ENCODE measurements at places on chromosomes 7 and 10.

DNA sequence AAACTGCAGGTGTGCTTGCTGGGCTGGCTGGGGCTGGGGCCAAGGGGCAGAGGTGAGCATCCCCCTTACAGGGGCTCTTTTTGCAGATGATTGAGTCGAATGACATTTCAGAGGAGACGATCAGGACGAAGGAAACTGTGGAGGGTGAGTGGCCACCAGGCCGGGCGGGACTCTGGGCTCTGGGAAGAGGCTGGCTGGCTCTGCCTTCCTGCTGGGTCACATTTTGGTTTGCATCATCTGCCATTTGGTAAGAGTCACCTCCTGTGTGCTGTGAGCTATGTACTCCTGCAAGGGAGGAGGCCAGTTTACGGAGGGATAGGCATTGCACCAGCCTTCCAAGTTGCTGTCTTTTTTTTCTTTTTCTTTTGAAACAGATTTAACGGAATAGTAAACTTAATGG lies 73.0 kb upstream of the GTF2IRD1 start:
- no peak for DNase-seq

- DNase-seq: no peak
Measured at GRCh38 chr10:96374639-96374984, 15.8 kb upstream of the OPALIN start.

- peak; percentile 58 for DNase-seq
Measured at GRCh38 chr10:109894516-109894915, 28.8 kb downstream of the XPNPEP1 start.

GRCh38 chr10:108673741-108674140 lies 1249.6 kb downstream of the XPNPEP1 start:
- DNase-seq: no peak

GRCh38 chr7:50677638-50677996 lies 105.1 kb downstream of the GRB10 start:
- DNase-seq: no peak

DNA sequence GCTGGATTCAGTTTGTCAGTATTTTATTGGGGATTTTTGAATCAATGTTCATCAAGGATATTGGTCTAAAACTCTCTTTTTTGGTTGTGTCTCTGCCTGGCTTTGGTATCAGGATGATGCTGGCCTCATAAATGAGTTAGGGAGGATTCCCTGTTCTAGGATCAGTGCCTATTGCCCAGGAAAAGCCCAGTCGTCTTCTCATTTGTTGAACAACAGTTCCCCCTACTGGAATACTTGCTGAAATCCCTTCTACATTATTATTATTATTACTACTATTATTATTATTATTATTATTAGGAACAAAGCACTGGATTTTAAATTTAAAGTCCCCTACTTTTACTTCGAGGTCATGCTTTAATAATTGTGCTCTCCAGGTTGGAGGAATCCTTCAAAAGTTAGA lies 528.9 kb downstream of the MAGI2 start:
- DNase-seq: no peak

DNA sequence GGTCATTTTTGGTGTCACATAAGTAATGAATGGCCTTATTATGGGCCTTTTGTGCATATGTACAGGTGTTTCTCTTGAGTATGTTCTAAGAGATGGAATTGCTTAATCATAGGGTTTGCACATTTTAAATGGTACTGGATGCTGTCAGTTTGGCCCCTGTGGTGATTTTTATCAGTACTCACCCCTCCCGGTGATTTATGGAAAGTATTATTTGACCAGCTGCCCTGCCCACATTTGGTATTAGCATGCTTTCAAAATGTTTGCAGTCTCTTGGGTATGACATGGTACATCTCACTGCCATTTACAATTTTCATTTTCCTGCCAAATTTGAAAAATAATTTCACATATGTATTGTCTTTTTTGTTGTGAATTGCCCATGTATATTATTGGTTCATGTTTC lies 427.7 kb downstream of the LRMDA start:
- no peak for DNase-seq

DNA sequence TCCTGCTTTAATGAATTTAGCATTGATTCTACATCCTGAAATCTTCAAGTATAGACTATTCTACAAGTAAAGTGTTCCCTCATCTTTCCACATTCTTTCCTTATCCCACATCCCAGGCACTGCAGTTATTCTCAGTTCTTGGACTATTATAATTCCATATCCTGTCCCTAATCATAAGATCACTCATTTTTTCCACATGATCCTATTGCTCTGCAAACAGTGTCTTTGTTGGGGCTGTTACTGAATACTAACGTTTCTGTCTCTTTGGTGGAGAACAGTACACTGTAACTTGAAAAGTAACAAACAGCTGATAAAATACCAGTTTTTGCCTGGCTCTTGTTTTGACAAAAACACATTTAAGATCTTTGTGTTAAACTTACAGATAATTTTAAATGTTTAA lies 769.9 kb downstream of the MAGI2 start:
- DNase-seq: no peak

GRCh38 chr7:28410628-28411531 lies 1.4 kb upstream of the CREB5 start:
- DNase-seq: no peak

DNA sequence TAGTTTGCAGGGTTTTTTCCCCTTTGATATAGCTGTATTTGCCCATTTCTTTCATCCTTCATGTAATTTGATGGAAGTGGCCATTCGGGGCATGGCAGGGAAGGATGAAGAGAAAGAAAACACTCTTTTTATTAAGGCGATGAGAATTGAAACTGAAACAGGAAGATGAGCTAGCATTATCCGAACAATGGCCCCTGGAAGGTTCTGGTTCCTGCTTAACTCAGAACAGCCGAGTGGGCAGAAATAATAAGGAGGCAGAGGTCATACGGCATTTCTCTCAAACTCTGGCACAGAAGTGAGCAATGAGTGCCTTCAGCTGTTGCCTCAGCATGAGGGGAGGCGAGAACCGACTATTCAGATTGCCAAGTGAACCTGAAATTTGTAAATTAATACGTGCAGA lies 113.2 kb upstream of the MYO3A start:
- DNase-seq: no peak

- no peak for DNase-seq
Measured at GRCh38 chr10:17075533-17076359, 53.9 kb downstream of the CUBN start.

GRCh38 chr7:26376175-26376917 lies 84.7 kb downstream of the SNX10 start:
- peak; percentile 61 for DNase-seq

DNA sequence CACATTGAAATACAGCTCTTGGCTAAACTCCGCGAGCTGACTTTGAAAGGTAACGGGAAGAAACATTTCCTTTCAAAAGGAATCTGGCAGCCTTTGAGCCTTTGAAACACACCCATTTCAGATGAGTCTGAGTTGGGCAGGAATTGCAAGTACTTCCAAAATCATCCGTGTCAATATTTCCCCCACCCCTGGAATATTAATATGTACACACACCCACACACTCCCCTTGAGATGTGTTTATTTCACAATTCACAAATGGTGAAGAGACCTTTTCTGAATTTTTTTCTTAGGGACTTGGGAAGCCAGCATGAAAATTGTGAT lies 438.7 kb upstream of the NRP1 start:
- DNase-seq: no peak

GRCh38 chr7:1105189-1105588 lies 17.3 kb downstream of the GPER1 start:
- DNase-seq: no peak

DNA sequence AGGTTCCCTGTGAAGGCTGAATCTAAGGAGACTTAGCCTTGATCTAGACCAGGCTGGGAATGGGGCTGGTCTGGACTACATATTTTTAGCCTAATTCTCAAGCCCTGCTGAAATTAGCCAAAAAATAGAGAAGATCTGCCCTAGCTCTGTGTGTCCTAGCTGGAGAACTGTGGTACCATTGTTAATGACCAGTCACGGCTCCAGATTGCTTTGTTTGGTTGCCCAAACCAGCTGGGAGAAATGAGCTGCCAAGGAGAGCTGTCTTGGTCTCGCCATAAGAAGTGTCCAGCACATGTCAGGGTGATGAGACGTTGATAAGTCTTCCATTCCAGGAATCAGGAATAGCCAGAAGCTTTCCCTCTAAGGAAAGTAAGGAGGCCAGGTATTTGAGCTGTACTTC lies 20.7 kb downstream of the GBX1 start:
- no peak for DNase-seq

DNA sequence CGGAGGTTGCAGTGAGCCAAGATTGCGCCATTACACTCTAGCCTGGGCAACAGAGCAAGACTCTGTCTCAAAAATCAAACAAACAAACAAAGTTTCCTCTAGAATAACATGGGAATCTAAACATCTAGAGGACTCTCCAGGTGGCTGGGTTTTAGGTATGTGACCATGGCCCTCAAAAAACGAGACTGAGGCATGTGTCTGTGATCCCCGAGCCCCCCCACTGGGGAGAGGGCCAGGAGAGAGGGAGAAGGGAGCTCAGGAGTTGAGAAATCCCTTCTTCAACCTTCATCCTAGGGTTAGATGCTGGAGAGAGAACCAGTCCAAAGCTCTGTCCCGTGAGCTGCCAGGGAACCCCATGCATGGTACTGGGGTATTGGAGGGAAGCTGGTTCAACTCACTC lies 188.0 kb upstream of the LYZL2 start:
- DNase-seq: no peak

DNA sequence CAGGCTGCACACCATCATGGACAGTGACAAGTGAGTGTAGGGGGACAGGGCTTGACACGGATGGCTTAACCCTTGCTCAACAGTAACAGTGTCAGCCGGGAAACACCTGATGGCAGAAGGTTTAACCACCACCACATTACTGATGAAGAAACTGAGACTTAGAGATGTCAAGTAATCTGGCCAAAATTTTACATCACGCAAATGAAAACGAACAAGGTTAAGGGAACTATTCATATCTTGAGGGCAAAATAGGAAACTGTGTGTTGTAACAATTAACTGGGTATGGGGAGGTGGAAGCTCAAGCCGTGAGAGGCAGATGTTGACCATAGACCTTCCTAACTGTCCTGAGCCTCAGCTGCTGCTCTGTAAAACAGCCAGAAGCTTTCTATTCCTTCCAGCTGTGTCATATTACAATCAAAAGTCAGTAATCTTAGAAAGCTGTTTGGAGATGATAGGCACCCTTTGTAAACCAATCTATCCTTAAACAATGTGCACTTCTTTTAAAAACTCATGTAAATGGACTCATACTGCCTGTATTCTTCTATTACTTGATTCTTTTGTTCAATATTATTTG lies 68.4 kb downstream of the ABCC2 start:
- DNase-seq: no peak

- no peak for DNase-seq
Measured at GRCh38 chr10:70494536-70494935, 16.0 kb downstream of the PALD1 start.

- DNase-seq: no peak
Measured at GRCh38 chr7:17934612-17935240, 5.6 kb downstream of the SNX13 start.

DNA sequence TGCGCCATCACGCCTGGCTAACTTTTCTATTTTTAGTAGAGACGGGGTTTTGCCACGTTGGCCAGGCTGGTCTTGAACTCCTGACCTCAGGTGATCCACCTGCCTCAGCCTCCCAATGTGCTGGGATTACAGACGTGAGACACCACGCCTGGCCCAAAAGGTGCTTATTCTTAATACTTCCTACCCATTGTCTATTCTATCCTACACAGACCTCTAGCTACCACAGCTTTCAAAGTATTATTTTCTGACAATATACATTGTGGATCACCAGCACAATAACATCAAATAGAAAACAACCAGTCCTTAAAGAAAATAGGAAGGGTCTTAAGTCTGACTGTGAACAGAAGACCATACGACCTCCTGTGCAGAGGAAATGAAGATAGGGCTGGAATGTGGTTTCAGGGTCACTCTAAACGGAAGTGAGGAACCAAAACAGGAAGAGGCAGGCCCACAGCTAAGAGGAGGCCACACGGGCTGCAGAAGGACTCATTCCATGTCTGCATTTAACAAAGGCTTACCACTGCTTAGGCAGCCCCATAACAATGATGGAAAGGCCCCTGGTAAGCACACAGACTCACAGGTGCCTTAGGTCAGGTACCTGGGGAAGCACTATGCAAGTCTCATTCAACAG lies 115.2 kb downstream of the ZFAND4 start:
- DNase-seq: no peak

GRCh38 chr10:58913717-58914116 lies 262.7 kb upstream of the PHYHIPL start:
- no peak for DNase-seq

GRCh38 chr10:31146491-31147209 lies 115.0 kb upstream of the ZNF438 start:
- no peak for DNase-seq

DNA sequence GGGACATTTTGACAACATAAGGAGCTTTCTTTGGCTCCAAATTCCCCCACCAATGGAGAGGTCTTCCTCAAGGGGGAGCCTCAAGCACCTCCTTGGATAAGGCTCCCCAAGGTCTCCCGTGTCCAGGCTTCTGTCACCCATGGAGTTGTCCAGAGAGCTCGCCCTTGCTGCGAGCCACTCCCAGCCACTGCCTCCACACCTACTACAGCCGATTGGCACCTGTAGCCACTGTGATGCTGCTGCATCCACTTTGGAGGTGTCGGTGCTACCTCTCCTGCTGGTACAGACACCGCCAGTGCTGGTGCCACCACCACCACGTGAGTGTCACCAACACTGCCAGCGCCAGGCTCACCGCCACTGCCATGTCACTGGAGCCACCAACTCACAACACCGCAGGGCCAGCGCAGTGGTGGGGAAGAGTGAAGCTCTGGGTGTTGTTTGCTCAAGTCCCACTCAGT lies 22.1 kb upstream of the ENO4 start:
- DNase-seq: no peak

- DNase-seq: no peak
Measured at GRCh38 chr7:133207687-133208086, 45.2 kb upstream of the EXOC4 start.

GRCh38 chr10:108104551-108105156 lies 940.1 kb upstream of the SORCS1 start:
- no peak for DNase-seq

- no peak for DNase-seq
Measured at GRCh38 chr7:39434012-39434411, 132.2 kb upstream of the YAE1 start.

DNA sequence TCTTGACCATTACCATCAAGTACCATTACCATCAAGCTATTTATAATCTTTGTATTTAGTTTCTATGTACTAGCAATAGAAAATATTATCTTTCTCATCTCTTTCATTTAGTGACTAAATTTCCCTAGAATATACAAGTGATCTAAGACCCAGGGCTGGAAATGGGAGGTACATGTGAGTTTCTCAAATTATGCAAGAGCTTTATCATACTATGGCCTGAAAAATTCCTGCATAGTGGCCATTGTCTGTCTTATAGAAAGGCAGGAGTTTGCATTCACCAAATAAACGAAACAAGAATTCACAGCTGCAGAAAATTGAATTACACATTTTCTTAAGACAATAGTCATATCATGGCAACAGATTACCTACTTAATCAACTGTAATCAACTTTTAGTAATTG lies 50.7 kb upstream of the HDAC9 start:
- DNase-seq: no peak

- no peak for DNase-seq
Measured at GRCh38 chr10:122127943-122128342, 139.0 kb downstream of the TACC2 start.
